NCI-H2171 (cell line): ENCODE measurements at places on chromosomes 12 and 14.

DNA sequence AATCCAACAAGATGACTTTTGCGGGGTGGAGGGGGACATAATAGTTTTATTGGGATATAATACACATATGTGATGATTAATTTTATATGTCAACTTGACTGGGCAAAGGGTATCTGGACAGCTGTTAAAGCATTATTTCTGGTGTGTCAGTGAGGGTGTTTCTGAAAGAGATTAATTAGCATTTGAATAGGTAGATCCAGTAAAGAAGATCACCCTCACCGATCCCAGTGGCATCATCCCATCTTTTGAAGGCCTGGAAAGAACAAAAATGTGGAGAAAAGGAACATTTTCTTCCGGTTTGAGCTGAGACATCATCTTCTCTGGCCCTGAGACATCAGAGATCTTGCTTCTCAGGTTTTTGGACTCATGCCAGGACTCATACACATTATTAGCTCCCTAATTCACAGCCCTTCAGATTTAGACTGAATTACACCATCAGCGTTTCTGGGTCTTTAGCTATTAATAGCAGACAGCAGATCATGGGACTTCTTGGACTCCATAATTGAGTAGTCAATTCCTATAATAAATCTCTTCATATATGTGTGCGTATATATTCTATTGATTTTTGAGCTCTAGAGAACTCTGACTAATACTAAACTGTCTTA lies 283.6 kb downstream of the PCNX1 start:
- peak; percentile 35 for DNase-seq

DNA sequence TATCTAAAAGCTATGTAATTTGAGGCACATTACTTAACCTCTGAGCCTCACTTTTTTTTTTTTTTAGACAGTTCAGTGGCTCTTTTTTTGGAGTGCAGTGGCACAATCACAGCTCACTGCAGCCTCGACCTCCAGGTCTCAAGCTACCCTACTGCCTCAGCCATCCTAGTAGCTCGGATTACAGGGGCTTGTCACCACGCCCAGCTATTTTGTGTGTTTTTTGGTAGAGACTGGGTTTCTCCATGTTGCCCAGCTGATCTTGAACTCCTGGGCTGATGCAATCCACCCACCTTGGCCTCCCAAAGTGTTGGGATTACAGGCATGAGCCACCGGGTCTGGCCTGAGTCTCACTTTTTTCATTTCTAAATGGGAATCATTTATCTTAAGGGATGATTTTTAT lies 192.0 kb upstream of the PDZRN4 start:
- no peak for DNase-seq

GRCh38 chr12:31589904-31590641 lies 863 bp downstream of the DENND5B start:
- peak; percentile 47 for DNase-seq

GRCh38 chr12:103093499-103094106 lies 136.1 kb downstream of the ASCL1 start:
- no peak for DNase-seq

GRCh38 chr14:81455390-81455789 lies 55.3 kb upstream of the STON2 start:
- no peak for DNase-seq

DNA sequence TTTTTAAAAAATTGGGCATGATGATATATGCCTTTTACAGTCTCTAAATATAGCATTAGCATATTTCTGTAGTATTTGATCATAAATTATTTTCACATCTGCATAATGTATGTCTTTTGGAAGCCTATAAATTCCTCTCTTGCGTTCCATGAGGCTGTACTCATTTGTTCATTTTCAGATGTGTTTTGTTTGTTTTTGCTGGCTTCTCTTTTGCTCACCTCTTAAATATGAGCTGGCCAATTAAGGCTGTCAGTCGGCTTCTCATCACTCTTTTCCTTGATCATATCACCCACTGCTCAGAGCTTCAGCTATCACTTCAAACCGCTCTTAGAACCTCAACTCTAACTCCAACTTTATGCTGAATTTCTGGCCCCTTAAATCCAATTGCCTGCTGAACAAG lies 6.6 kb downstream of the TMEM263 start:
- no peak for DNase-seq

DNA sequence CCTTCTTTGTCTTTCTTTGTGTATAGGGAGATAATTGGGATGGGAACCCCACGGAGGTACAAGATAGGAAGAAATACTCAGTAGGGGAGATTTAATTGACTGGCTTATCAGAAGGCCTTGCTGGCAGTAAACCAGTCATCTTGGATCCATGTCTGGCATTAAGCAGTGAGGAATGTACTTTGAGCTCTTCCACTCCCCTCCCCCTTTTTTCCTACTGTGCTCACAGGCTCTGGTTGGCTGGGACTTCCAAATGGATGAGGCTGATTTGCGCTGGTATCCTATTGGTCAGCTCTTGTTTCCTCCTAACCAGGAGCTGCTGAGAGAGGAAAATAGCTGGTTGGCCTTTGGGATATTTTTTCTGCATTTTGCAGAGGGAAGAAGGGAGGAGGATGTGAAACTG lies 24.7 kb downstream of the NGDN start:
- DNase-seq: no peak

GRCh38 chr14:89378119-89378518 lies 38.9 kb downstream of the FOXN3 start:
- DNase-seq: no peak

DNA sequence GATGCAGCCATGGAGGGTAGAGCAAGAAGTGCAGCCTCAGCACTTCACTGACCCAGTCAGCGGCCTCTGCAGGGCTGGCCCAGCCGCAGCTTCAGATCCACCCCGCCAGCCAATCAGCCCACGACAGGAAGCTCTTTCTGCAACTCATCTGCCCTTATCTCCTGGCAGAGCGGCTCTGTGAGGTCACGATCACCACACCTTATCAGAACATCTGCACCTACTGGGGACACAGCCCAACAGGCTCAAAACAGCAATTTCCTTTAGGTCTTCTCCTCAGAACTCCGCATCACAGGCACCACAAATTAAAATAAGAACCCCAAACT lies 287.3 kb downstream of the BCL11B start:
- no peak for DNase-seq
